Smooth muscle cell of trachea (primary cell): ENCODE measurements at places on chromosomes 4 and X. TPM values are rescaled to one million over a fixed set of nuclear protein-coding genes. Genes with fewer than 3 reads are reported as not detected.

Gene NUDT11
- 10.3 and 11.2 TPM in 2 replicates for total RNA-seq

Gene NAA11
- not detected in 2 replicates for total RNA-seq

Gene TLR6
- total RNA-seq, result 1.3 and 2.5 TPM in 2 replicates

Gene REELD1
- not detected in 2 replicates for total RNA-seq

Gene ARHGAP36
- total RNA-seq, result not detected in 2 replicates

Gene PPEF2
- not detected in 2 replicates for total RNA-seq

Gene ARR3
- not detected in 2 replicates for total RNA-seq

Gene CFP
- total RNA-seq, result 0.15 and 0.33 TPM in 2 replicates

Gene PPARGC1A
- total RNA-seq, result 1.5 and 1.7 TPM in 2 replicates

Gene DHRSX
- total RNA-seq, result 25.7 and 34.9 TPM in 2 replicates

Gene HGFAC
- 0.66 TPM in 1 of 2 replicates, not detected in the other for total RNA-seq

Gene RPL9
- total RNA-seq, result 1,206 and 2,851 TPM in 2 replicates
